ENCODE measurements at places on chromosomes 6 and 20. TPM values are rescaled to one million over a fixed set of nuclear protein-coding genes. Genes with fewer than 3 reads are reported as not detected.

DNA sequence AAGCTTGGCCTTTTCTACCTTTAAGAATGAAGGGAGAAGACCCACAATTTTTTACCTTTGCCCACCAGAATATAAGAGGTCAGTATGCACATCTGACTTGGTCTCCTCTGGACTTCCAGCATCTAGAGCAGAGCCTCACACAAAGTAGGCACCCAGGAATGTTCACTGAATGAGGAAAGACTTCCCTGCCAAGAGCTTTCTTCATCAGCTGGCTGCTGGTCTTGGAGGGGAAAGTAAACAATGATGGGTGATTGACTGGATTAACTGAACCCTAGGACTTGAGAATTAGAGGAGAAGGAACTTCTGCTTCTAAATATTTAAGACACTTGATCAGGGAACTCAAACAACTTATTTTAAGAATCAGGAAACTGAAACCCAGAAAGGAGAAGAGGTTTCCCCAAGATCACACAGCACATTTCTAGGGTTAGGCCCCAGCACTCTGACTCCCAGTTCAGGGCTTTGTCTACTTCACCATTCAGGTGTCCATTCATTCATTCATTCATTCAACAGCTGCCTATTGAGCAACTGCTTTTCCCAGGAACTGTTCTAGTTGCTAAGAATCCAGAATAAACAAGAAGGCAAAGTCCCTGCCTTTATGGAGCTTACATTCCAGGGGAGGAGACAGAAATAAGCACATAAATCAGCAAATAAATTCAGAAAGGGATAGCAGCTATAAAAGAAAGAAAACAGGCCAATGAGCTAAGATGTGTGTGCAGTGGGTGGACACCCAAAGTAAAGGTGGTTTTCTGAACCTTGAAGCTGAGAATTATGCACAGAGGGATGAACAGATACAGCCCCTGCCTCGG is 216.9 kb upstream of the LRFN2 start:
- no peak for DNase-seq

DNA sequence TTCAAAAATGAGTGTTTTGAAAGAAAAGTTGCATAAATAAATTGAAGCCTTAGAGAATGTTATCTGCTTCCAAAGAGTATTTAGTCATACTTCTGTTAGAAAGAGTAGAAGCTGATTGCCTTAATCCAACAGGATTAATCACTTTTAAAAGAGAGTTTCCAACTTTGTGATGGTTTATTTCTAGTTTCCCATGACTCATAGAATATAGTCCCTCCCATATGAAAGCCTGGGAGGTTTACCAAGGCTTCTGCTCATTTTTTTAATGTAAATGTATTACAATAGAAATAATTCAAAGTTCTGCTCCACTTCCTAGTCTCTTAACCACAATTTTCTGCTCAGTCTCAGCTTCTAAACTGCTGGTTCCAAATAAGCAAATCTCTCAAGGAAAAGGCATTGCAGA is 118.0 kb upstream of the IRAK1BP1 start:
- DNase-seq, result no peak

DNA sequence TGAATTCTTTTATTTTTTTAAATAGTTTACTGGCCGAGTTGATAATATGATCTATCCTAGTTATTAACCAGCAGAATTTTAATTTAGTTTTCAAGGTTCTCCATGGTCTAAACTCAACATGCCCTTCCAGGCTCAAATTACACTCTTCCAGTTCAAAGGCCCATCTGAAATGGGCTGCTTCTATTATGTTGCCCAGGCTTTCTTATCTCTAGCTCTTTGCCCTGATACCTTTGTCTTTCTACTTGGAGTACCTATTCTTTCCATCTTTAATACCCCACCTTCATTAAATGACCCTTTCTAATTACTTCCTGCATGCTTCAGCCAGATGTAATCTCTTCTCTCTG is 541.2 kb upstream of the FLRT3 start:
- no peak for DNase-seq

DNA sequence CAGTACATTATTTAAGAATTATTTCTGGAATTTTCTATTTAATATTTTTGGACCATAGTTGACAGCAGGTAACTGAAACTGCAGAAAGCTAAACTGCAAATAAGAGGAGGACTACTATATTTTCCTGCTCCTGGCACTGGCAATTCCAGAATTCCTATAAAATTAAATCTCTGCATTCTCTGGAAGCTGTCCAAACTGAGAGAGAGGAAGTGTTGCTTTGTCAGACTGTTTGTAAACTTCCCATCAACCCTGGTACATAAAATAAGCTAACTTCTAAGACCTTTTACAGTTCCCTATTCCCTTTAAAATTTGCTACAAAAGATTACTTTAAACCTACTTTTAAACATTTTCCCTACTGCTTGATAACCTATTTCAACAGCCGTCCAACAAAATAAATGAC is 196.1 kb upstream of the RUNX2 start:
- no peak for DNase-seq

GRCh38 chr6:130679684-130680083 is 147.5 kb upstream of the SMLR1 start:
- DNase-seq, result no peak

- DNase-seq, result no peak
Observed at GRCh38 chr6:141482796-141483597, 649.7 kb upstream of the GJE1 start.

DNA sequence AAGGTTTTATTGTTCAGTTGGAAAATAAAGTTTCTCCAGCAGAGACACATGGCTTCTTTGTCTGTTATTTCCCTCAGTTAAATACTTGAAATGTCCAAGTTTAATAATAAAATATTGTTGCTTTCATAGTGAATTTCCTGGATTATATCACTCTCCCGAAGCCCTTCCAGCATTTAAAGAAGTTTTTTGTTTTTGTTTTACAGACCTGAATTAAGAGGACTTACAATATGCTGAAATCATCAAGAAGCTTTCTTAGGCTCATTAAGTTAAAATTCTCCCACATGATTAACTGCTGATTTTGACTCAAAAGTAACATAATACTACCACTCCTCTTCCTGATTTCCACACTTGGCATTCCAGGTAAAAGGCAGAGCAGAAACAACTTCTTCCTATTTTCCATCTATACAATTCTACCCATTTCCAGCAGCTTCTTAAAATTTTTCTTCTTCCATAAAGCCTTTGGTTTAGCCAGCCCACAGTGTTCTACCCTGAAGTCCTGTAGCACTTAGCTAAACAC is 35.8 kb downstream of the PDSS2 start:
- no peak for DNase-seq

- no peak for DNase-seq
Observed at GRCh38 chr6:137601471-137601870, 107.3 kb upstream of the OLIG3 start.

- no peak for DNase-seq
Observed at GRCh38 chr20:31494131-31494530, 19.0 kb downstream of the REM1 start.

- no peak for DNase-seq
Observed at GRCh38 chr6:1872649-1873131, 263.0 kb downstream of the FOXC1 start.

DNA sequence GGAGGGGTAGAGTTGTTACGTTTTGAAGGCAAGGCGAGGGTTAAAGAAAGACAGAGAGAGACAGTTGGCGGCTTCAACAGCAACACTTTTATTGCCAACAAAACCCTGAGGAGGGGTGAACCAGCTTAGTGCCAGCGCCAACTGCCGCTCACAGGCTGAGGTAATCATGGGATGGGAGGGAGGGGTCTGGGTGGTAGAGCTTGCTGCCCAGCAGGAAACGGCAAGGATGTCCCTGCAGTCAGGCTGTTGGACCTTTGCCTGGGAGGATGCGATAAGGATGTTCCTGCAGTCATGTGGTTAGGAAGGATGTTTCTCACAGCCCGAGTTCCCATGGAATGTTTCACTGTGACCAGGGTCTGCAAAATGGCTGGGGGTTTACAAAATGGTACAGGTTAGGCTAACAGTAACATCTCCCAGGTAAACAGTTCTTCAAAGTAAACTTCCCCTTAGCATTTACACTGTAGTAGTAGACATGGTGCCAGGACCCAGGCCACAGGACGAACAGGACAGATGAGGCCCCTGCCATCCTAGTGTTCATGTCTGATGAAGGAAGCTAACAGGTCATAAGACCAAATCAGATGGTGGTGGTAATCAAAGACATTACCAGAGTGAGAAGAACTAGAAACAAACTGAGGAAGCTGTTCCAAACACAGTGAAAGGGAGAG is 647.3 kb upstream of the DEFB115 start:
- DNase-seq, result no peak

DNA sequence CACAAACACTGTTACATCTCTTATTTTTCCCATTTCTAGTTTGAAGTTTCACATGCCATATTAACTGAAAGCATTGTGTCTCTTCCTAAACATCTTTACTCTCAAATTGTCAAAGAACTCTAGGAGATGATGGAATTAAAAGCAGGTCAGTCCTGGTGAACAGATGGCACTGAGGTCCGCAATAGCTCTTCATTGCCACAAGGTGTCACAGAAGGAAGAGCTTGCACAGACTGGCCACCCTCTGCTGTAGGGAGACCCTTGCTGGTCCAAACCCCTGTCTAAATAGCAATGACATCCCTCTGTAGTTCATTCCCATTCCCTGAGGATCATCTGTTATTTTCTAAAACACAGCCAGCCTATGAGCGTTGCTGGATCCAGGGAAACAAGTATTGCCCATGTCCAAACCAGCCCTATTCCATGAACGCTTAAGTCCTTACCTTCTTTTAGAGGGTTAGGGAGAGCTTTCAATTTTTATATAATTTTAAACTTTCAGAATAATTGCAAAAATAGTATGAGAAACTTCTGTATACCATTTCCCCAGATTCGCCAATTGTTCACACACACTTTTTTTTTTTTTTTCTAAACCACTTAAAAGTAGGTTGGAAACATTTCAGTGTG is 10.1 kb upstream of the HDAC2 start:
- DNase-seq, result no peak

- DNase-seq, result no peak
Observed at GRCh38 chr20:60930023-60930790, 321.9 kb upstream of the CDH4 start.

DNA sequence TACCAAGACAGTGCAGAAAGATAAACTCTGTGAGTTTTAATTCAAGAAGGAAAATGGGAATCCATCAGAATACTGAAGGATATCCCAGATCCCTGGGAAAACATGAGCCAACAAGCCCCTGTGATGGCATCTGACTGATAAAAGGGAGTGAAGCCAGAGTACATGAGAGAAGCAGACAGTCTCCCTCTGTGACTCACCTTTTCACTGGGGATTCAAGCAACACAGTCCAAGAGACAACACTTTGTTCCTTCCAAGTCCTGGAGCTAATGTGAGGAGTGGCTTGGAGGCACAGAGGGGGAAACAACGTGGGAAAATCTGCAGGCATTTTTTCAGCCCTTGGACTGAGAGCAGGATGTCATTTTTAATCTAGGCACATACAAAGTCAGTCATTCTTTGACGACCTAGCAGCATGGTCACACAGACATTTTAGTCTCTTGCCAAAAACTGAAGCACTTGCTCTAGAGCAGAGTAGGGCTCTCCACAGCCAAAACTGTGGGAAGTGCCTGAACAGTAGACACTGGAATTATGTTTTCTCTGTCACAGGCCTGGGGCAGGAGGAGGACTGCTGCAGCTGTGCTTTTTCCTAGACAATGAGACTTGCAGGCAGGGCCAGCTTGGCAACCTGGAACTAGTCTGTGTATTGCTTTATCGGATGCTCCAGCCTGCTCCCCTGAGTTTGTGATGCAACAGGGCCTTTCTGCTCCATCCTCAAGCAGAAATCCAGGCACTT is 465.0 kb upstream of the GJE1 start:
- DNase-seq, result no peak

DNA sequence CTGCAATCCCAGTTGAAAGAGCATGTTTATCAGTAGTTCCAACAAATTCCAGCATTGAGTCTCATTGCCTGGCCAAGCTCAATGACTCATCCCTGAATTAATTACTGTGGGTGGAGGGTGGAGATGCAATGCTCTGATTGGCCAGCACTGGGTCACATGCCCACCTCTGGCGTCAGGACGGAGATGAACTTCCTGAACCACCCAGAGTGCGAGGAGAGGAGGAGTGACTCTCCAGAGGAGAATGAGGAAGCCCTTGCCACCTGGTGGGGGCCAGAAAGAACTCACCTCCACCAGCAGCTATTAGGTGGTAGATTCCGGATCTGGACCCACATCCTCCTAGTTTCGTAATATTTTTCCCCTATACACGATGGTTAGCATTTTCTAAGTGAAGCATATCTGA is 283.9 kb downstream of the TBC1D7 start:
- DNase-seq, result no peak

DNA sequence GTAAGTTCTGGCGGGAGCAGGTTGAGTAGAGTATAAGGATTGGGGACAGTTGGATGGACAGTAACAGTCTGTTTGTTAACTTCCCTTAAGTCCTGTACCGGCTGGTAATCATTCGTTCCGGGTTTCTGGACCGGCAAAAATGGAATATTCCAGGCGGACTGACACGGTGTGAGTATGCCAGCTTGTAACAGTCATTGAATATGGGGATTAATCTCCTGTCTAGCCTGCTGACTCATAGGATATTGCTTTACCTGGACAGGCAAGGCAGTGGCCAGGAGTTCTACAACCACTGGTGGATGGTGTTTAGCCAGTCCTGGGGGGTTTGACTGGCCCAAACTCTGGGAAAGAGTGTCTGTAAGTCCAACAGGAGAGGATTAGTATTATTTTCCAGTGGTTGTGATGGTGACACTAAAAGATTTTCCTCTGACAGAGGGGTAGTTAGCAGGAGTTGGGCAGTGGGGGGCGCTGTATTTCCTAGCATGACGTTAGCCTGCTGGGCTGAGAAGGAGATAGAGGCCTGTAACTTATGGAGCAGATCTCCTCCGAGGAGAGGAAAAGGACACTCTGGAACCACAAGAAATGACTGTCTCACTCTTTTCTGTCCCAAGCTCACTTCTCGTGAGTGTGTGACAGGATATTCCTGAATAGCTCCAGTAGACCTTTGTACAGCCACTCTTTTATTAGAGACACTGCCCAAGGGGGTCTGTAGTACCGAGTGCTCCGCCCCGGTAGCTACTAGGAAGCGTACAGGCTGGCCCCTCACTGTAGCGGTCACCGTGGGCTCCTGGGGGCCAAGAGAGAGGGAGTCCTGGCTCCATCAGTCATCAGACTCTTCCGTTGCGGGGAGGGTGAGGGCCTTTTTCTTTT is 152.2 kb downstream of the TRIM27 start:
- no peak for DNase-seq

PI3 gene
- not detected for polyA plus RNA-seq

CD2AP gene
- polyA plus RNA-seq, result 92.2 TPM

DDX43 gene
- 0.94 TPM for polyA plus RNA-seq

BLTP3A gene
- polyA plus RNA-seq, result 14.6 TPM

C20orf173 gene
- polyA plus RNA-seq, result not detected

CRISP3 gene
- polyA plus RNA-seq, result 0.30 TPM

SERPINB1 gene
- 21.6 TPM for polyA plus RNA-seq

FILIP1 gene
- 2.9 TPM for polyA plus RNA-seq

PTGIS gene
- polyA plus RNA-seq, result 134 TPM

Data from left renal pelvis (tissue), 4 donors.